Myocyte (in vitro differentiated cells): ENCODE measurements at places on chromosomes 6 and 20. TPM values are rescaled to one million over a fixed set of nuclear protein-coding genes. Genes with fewer than 3 reads are reported as not detected.

TSHZ2 gene
- 0.27 TPM in 1 of 2 replicates, not detected in the other for total RNA-seq

HCK gene
- total RNA-seq, result not detected in 2 replicates

VEGFA gene
- 44.1 and 57.0 TPM in 2 replicates for total RNA-seq

PIGU gene
- total RNA-seq, result 24.4 and 27.0 TPM in 2 replicates

NMBR gene
- not detected in 2 replicates for total RNA-seq

BTN1A1 gene
- not detected in 2 replicates for total RNA-seq

HRH3 gene
- total RNA-seq, result 0.08 TPM in 1 of 2 replicates, not detected in the other

TASP1 gene
- total RNA-seq, result 5.2 and 8.2 TPM in 2 replicates

FNDC1 gene
- total RNA-seq, result 0.16 TPM in 1 of 2 replicates, not detected in the other

PSORS1C1 gene
- total RNA-seq, result 0.21 and 0.29 TPM in 2 replicates

ZSWIM3 gene
- total RNA-seq, result 4.5 and 4.7 TPM in 2 replicates

FKBP5 gene
- 10.3 and 13.4 TPM in 2 replicates for total RNA-seq

SLC24A3 gene
- total RNA-seq, result 0.03 and 0.16 TPM in 2 replicates

POPDC3 gene
- total RNA-seq, result 98.0 and 129 TPM in 2 replicates

TRDN gene
- total RNA-seq, result 2.7 and 12.8 TPM in 2 replicates

ADGRF4 gene
- not detected in 2 replicates for total RNA-seq

REM1 gene
- total RNA-seq, result 0.27 and 0.68 TPM in 2 replicates

EFCAB8 gene
- 0.83 TPM in 1 of 2 replicates, not detected in the other for total RNA-seq

PROKR2 gene
- not detected in 2 replicates for total RNA-seq

DYNLRB1 gene
- 225 and 238 TPM in 2 replicates for total RNA-seq

WASF1 gene
- 8.1 and 10.5 TPM in 2 replicates for total RNA-seq

MYLK2 gene
- total RNA-seq, result 0.10 and 0.13 TPM in 2 replicates

MAPK13 gene
- total RNA-seq, result 0.62 and 0.80 TPM in 2 replicates

NKX2-2 gene
- total RNA-seq, result not detected in 2 replicates

NOX3 gene
- not detected in 2 replicates for total RNA-seq

PI3 gene
- not detected in 2 replicates for total RNA-seq

PPIL6 gene
- 4.8 and 6.2 TPM in 2 replicates for total RNA-seq

KCNQ5 gene
- total RNA-seq, result 3.5 and 3.6 TPM in 2 replicates

SLC32A1 gene
- total RNA-seq, result not detected in 2 replicates

TLDC2 gene
- total RNA-seq, result not detected in 2 replicates
